ENCODE measurements at places on chromosomes 5 and 9. TPM values are rescaled to one million over a fixed set of nuclear protein-coding genes. Genes with fewer than 3 reads are reported as not detected.
A peak's percentile ranks its signal among the peaks of the same experiment; 100 is the strongest.

GRCh38 chr5:172897481-172898217 lies 61.6 kb upstream of the RPL26L1 start:
- H3K27ac ChIP-seq = peak overlapping the region; percentile 80
- peak overlapping the region; percentile 42 for H3K4me3 ChIP-seq
- H3K36me3 ChIP-seq = peaks cover 16% of the 10 kb centered on the region
- H3K27me3 ChIP-seq = no peaks in the 10 kb centered on the region

DNA sequence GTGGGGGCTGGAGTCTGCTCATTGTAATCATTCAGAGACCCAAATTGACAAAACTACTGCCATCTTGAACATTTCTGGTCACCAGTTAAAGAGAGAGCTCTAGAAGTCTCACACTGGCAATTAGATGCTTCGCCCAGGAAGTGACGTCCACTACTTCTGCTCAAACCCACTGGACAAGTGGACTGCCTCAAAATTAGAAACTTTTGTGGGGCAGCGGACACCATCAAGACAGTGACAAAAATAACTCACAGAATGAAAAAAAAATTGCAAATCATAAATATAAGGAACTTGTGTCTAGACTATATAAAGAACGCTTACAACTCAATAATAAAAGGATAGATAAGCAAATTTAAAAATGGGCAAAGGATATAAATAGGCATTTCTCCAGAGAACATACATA lies 9.8 kb upstream of the SLC46A2 start:
- no peak overlapping the region for H3K4me3 ChIP-seq
- no peaks in the 10 kb centered on the region for H3K36me3 ChIP-seq
- DNase-seq = no peak
- no peaks in the 10 kb centered on the region for H3K27me3 ChIP-seq

The C7 gene
- polyA plus RNA-seq = not detected

DNA sequence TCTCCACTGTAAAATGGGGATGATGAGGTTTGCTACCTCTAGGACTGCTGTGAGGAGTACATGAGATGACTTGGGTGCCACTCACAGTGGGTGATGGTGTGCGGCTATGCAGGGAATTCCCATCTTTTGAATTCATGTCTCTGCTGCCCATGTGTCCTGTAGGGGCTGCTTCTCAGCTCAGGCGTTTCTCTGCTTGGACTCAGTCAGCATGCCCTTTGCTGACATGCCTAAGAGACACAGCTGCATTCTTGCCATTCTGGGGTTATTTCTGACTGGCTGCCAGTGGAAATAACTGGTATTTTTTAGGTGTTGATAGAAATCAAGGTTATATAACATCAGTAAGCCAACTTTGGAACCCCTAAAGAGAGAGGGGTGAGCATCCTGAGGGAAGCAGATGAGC lies 24.3 kb upstream of the XPA start:
- H3K4me3 ChIP-seq = no peak overlapping the region
- DNase-seq = no peak
- H3K27me3 ChIP-seq = peaks cover 17% of the 10 kb centered on the region
- no peak overlapping the region for H3K27ac ChIP-seq
- no peaks in the 10 kb centered on the region for H3K4me1 ChIP-seq

DNA sequence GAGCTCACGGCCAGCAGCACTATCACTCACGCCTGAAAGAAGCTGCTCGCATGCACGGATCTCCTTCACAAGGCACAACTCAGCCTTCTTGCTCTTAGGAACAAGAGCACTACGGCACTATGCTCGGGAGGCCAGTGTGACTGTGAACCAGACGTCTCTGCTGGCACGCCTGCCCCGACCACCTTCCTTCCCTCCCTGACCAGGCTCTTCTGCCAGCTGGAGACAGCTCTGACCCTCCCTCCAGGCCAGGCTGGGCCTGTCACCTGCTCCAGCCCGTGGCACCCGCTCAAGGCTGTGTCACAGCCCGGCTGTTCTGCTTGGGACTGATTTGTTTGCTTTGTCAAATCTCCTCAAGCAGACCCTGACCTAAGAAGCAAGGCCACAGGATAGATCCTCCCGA lies 7.0 kb downstream of the TBC1D9B start:
- no peak for DNase-seq
- no peaks in the 10 kb centered on the region for H3K27me3 ChIP-seq
- no peak overlapping the region for H3K4me3 ChIP-seq
- peaks cover 9% of the 10 kb centered on the region for H3K4me1 ChIP-seq

The DND1 gene
- not detected for polyA plus RNA-seq

DNA sequence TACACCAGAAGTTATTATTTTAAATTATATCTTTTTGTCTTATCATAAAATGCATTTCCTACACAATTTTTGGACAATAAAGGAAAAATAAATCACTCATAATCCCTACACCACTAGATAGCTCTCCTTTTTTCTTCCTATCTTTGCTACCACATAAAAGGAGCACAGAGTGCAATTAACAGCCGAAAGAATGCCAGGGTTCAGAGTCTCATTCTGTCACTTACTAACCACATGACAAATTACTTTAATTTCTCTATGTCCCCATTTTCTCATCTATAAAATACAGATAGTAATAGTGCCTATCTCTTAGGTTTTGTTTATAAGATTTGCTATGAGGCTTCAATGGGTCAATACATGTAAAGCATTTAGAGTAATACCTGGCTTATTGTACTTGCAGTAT lies 158.7 kb upstream of the GRIN3A start:
- H3K27me3 ChIP-seq = no peaks in the 10 kb centered on the region
- no peak overlapping the region for H3K4me3 ChIP-seq
- no peak overlapping the region for H3K27ac ChIP-seq
- no peak for DNase-seq

DNA sequence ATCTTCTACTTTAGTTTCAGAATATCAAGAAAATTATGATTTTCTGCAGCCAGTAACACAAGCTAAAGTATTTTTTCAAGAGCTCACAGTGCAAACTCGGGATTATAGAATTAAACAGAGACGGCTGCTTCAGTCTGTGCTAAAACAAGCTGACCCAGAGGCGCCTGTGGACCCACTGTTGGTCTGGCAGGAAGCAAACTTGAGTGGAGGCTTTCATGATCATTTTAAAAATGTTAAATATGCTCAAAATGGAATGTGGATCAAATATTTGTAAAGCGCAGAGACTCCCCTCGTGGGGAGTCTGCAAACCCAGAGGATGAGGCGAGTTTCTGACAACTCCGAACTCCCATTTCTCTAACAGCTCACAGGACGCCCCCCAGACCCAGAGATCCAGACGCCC lies 13.0 kb downstream of the ROR2 start:
- no peak overlapping the region for H3K4me3 ChIP-seq
- no peaks in the 10 kb centered on the region for H3K36me3 ChIP-seq
- H3K27me3 ChIP-seq = no peaks in the 10 kb centered on the region
- H3K4me1 ChIP-seq = no peaks in the 10 kb centered on the region

GRCh38 chr9:106174346-106174745 lies 480.0 kb downstream of the TMEM38B start:
- H3K36me3 ChIP-seq = no peaks in the 10 kb centered on the region
- H3K27ac ChIP-seq = no peak overlapping the region
- no peak for DNase-seq
- no peak overlapping the region for H3K4me3 ChIP-seq

The BARX1 gene
- not detected for polyA plus RNA-seq

- no peak overlapping the region for H3K27ac ChIP-seq
- H3K27me3 ChIP-seq = peaks cover 4% of the 10 kb centered on the region
- H3K4me3 ChIP-seq = no peak overlapping the region
- no peaks in the 10 kb centered on the region for H3K4me1 ChIP-seq
- H3K36me3 ChIP-seq = no peaks in the 10 kb centered on the region
Measured at GRCh38 chr5:34533582-34534522, 122.3 kb upstream of the RAI14 start.

The PCDHGA6 gene
- polyA plus RNA-seq = not detected

GRCh38 chr9:36813154-36813553 lies 220.9 kb downstream of the PAX5 start:
- peaks cover 6% of the 10 kb centered on the region for H3K27me3 ChIP-seq
- DNase-seq = no peak
- H3K4me3 ChIP-seq = no peak overlapping the region
- H3K27ac ChIP-seq = no peak overlapping the region
- H3K36me3 ChIP-seq = no peaks in the 10 kb centered on the region

DNA sequence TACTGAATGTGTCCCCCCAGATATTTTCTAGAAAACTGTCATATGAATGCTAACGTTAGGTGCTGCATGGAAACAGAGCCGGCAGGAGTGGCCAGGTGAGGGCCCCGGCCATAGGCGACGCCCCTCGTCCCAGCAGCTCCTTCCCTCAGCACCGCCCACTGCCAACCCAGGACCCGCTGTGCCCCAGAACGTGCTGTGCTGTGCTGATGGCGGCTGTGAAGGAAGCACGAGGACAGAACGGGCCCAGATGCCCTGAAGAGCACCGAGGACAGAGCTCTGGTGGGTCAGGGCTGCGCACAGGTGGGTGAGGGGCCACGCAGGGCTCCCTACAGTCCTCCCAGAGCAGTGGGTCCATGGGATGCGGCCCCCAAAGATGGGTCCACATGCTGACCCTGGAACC lies 30.3 kb downstream of the LPCAT1 start:
- no peak overlapping the region for H3K4me3 ChIP-seq
- no peak overlapping the region for H3K27ac ChIP-seq
- H3K27me3 ChIP-seq = no peaks in the 10 kb centered on the region
- no peak for DNase-seq
- peaks cover 87% of the 10 kb centered on the region for H3K4me1 ChIP-seq
- H3K36me3 ChIP-seq = peaks cover 49% of the 10 kb centered on the region

DNA sequence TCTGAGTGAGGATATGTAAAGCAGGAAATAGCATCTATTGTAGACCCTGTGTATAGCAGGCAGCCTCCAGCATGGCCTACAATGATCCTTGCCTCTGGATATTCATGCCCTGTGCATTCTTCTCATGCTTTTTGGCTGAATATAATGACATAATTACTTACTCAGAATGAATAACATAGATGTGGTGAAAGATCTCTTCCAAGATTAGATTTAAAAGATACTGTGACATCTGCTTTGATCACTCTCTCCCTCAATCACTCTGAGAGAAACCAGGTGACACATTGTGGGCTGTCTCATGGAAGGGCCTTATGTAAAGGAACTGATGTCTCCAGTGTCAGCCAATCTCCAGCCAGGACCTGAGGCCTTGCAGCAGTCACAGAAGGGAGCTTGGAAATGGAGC lies 376.7 kb downstream of the DNAH5 start:
- no peak overlapping the region for H3K27ac ChIP-seq
- H3K36me3 ChIP-seq = no peaks in the 10 kb centered on the region
- DNase-seq = no peak
- no peak overlapping the region for H3K4me3 ChIP-seq
- no peaks in the 10 kb centered on the region for H3K27me3 ChIP-seq

- peaks cover 11% of the 10 kb centered on the region for H3K4me1 ChIP-seq
- peaks cover 10% of the 10 kb centered on the region for H3K27me3 ChIP-seq
- H3K27ac ChIP-seq = no peak overlapping the region
- DNase-seq = no peak
- H3K4me3 ChIP-seq = no peak overlapping the region
Measured at GRCh38 chr5:129096382-129096991, 1.9 kb downstream of the ISOC1 start.

The CD14 gene
- polyA plus RNA-seq = 2,434 TPM

The AQP7 gene
- polyA plus RNA-seq = not detected

- DNase-seq = no peak
- no peaks in the 10 kb centered on the region for H3K27me3 ChIP-seq
- H3K27ac ChIP-seq = no peak overlapping the region
- H3K4me1 ChIP-seq = no peaks in the 10 kb centered on the region
- no peaks in the 10 kb centered on the region for H3K36me3 ChIP-seq
Measured at GRCh38 chr5:88518131-88519016, 249.7 kb upstream of the TMEM161B start.

GRCh38 chr9:136328011-136328621 lies 777 bp downstream of the GPSM1 start:
- no peak overlapping the region for H3K27ac ChIP-seq
- peaks cover 22% of the 10 kb centered on the region for H3K4me1 ChIP-seq
- peaks cover 28% of the 10 kb centered on the region for H3K27me3 ChIP-seq
- H3K36me3 ChIP-seq = no peaks in the 10 kb centered on the region
- peak overlapping the region; percentile 60 for H3K4me3 ChIP-seq

DNA sequence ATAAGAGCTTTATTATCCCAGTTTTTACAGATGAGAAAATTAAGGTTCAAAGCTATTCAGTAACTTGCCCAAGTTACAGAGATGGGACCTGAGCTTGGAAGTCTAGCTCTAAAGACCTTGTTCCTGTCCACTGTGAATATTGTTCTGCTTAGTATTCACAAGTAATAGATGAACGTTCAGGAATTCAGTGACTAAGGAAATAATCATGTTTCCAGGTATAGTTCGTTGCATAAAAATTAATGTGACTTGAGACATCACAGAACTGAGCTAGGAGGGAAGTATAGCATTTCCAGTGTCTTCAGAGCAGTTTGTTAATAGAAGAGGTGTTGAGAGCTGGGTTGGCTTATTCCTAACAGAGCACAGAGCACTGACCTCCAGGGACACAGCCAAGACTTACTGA lies 136.1 kb downstream of the FGF1 start:
- H3K27ac ChIP-seq = no peak overlapping the region
- no peak overlapping the region for H3K4me3 ChIP-seq
- H3K36me3 ChIP-seq = no peaks in the 10 kb centered on the region
- DNase-seq = no peak
- H3K4me1 ChIP-seq = no peaks in the 10 kb centered on the region

GRCh38 chr9:25119041-25119440 lies 559.2 kb downstream of the TUSC1 start:
- H3K4me3 ChIP-seq = no peak overlapping the region
- DNase-seq = no peak
- H3K4me1 ChIP-seq = no peaks in the 10 kb centered on the region
- H3K36me3 ChIP-seq = no peaks in the 10 kb centered on the region

GRCh38 chr5:56277573-56277972 lies 44.4 kb upstream of the ANKRD55 start:
- H3K4me1 ChIP-seq = no peaks in the 10 kb centered on the region
- H3K36me3 ChIP-seq = no peaks in the 10 kb centered on the region
- no peak overlapping the region for H3K4me3 ChIP-seq
- H3K27ac ChIP-seq = no peak overlapping the region
- H3K27me3 ChIP-seq = no peaks in the 10 kb centered on the region
- DNase-seq = no peak

DNA sequence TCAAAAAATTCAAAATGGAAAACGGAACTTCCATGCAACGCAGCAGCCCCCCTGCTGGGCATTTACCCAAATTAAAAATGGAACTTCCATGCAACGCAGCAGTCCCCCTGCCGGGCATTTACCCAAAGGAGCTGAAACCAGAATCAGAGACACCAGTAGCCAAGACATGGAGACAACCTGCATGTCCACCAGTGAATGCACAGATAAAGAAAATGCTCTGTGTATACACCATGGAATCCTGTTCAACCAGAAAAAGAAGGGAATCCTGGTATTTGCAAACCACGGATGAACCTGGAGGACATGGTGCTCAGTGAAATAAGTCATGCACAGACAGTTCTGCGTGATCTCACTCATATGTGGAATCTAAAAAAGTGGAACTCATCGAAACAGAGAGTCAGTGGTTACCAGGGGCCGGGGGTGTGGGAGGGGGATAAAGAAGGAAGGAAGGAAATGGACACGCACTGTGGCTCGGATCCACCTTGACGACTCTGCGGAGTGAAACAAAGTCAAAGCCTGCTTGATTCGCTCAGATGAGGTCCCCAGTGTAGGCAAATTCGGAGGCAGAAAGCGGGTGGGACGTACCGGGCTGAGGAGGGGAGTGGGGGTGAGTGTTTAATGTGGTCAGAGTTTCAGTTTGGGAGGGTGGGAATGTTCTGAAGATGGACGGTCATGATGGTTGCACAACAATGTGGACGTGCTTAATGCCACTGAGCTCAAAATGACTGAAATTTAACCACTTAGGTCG lies 40.2 kb upstream of the EXOC3 start:
- H3K27ac ChIP-seq = no peak overlapping the region
- peak overlapping the region; percentile 50 for H3K4me3 ChIP-seq
- H3K36me3 ChIP-seq = no peaks in the 10 kb centered on the region
- DNase-seq = peak; percentile 84
- H3K4me1 ChIP-seq = peaks cover 29% of the 10 kb centered on the region
- peaks cover 12% of the 10 kb centered on the region for H3K27me3 ChIP-seq

All from CD14-positive monocyte (primary cell).